ENCODE measurements at places on chromosomes 3 and 15.

DNA sequence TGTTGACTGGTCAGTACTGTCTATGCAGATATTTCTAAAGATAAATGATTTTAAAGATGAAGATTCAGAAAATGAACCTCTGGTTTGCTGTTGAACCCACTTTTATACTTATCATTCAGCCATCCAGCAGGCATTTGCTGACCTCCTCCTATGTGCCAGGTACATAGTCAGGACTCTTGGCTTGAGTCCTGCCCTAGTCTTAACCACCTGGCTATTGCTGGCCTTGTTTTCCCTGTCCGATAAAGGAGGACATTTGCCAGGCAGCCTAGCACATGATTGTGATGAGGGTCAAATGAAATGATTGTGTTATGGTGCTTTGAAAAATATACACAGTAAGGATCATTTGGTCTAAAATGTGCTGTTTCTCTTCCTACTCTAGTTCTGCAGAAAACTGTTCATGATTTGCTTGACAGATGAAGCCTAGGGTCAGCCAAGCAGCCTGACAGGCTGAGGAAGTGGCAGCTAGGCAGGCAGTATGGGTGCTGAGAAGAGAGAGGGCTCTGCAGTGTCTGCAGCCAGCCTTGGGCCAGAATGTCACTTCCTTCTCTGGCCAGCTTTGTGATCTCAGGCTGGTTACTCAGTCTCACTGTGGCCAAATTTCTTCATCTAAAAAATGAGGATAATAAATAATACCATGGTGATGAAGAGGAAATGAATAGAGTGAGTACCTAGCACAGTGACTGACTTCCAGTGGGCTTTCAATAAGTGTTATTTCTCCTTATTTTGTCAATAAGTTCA, 13.8 kb downstream of the EXOSC7 start:
- DNase-seq = no peak

GRCh38 chr3:120908030-120908794, at the start of gene STXBP5L:
STXBP5L (plus strand) TSS chr3:120908205; CDS start chr3:120909579, 1,374 bp downstream.
- DNase-seq = peak; percentile 2

- DNase-seq = no peak
Measured at GRCh38 chr3:160929595-160929994, 173.6 kb downstream of the PPM1L start.

GRCh38 chr3:110736332-110736731, 335.3 kb upstream of the NECTIN3 start:
- DNase-seq = no peak

- no peak for DNase-seq
Measured at GRCh38 chr3:35601959-35602358, 37.4 kb upstream of the ARPP21 start.

DNA sequence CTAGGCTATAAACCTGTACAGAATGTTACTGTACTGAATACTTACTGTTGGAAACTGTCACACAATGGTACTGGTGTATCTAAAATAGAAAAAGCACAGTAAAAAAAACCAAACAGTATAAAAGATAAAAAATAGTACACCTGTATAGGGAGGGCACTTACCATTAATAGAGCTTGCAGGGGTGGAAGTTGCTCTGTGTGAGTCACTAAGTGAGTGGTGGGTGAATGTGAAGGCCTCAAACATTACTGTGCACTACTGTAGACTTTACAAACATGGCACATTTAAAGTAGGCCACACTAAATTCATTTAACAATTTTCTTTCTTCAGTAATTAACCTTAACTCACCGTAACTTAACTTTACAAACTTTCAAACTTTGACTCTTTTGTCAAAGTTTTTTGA, 22.0 kb downstream of the B3GALNT1 start:
- no peak for DNase-seq

- no peak for DNase-seq
Measured at GRCh38 chr3:43998370-43998835, 243.3 kb upstream of the TOPAZ1 start.

DNA sequence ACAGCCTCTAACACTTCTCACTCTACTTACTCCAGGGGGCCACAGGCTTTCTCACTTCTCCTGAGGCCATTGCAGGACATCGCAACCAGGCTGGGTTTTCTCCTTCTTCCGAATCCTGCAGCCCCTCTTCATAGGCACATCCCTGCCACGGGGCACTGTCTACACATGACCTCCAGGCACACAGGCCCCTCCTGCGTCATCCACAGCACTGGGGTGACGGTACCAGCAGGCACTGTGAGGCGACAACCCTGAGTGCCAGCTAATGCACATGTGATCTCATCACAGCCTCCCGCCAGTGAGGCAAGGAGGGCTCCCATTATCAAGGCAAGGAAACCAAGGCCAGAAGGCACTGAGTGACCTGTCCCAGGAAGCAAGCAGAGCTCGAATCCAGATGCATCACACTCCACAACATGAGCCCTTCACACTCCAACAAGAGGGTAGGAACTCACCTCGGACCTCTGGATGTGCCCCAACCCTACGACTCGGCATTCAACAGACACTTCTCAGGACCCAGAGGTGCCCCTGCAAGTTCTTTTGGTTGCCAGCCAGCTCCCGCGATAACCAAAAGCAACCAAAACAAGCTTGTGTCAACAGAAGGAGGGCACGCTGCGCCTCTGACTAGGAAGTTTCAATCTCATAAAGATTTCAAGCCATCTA, 16.7 kb downstream of the FAM174B start:
- DNase-seq = no peak

DNA sequence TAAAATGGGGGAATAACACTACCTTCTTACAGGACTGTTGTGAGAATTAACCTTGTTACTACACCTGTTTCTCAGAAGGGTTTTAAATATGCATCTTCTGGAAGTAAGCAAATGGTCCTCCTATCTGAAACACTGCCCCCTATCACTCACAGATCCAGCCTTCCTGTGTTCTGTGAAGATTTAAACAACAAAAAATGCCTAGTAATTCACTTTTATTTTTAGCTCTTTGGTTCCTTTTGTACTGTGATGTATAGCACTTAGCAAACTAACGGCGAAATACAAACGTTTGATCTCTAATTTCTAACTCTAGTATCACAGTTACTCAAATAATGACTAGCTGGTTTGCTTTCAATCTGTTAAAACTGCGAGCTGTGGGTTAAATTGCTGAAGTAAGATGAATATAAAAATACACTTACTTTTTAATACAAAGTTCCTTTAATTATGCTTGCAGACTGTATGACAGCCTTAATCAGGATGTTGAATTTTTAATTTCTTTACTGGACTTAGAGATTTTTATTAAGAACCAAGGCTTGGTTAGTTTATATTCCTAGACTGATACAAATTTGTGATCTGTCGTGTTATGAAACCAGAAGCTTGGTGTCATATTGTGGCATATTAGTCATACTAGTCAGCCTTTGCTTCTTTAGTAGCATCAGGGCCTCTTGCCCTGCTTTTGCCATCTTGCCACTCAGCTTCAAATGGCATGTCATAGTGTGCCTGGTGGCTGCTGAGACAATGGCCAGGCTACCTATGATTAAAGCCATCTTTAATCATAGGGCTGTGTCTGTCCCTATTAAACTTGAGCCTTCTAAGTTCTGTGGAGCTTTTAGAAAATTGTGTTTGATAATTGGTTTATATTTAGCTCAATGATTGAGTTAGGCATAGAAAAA, 9.2 kb downstream of the EIF3J start:
- DNase-seq = peak; percentile 13

DNA sequence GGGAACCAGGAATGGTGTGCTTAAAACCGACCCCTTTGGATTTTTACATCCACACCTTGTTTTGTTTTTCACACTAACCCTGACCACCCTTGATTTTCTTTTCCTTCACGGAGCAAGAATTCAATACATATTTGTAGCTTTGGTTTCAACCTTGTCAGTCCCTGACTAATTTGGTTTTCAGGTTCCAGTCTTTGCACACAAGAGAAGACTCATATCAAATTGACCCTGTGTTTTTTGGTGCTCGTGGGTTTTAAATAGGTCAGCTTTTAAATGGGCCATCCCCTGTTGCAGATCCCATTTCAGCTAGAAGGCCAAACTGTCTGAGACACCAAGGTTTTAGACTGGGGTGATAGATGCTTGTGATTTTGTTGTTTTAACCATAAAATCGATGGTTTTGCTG, 26.4 kb downstream of the ANP32A start:
- no peak for DNase-seq

- DNase-seq = no peak
Measured at GRCh38 chr3:143166376-143166775, 46.8 kb downstream of the CHST2 start.

DNA sequence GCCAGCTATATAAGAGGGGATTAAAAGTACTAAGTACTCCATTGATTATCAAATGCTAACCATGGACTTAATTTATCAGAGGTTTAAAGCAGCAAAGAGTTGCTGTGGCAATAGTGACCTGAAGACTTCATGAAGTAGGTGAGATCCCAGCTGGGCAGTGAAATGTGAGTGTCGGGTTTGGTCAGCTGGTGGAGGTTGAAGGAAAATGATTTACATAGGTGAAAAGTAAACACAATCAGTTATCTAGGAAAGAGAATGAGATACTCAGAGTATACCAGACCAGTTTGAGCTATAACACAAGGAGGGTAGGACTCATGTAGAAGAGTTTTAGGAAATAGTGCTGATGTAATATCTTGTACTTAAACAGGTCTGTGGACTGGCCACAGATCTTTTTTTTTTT, 16.5 kb upstream of the FBXO22 start:
- no peak for DNase-seq
